ENCODE measurements at places on chromosomes 7 and 10.

- no peak for DNase-seq
Observed at GRCh38 chr10:78584681-78585080, 484.1 kb upstream of the ZMIZ1 start.

- no peak for DNase-seq
Observed at GRCh38 chr7:71547426-71547825, 415.5 kb downstream of the GALNT17 start.

DNA sequence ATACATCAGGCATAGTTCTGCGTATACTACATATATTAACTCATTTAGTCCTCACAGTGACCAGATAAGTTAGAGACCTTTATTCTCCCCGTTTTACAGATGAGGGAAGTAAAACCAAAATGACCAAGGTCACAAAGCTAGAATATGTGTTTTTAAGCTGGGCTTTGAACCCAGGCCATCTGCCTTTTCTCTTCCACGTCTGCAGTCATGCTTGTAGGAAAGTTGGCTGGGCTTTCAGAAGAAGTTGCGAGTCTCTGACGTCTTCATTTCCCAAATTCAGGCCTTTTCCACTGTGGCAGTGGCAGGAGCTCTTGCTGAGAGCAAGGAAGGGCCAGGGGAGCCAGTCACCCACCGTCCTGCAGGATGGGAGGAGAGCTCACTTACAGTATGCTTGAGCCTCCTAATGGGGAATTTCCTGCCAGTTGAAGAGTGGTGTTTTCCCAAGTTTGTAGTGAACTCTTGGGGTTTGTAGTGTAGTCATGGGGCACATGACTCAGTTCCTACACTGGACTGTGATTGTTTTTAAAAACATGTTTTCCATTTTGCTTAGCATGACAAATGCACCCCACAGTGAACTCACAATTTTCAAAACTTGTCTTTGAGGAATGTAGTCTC lies 34.2 kb downstream of the CYP17A1 start:
- DNase-seq = no peak

DNA sequence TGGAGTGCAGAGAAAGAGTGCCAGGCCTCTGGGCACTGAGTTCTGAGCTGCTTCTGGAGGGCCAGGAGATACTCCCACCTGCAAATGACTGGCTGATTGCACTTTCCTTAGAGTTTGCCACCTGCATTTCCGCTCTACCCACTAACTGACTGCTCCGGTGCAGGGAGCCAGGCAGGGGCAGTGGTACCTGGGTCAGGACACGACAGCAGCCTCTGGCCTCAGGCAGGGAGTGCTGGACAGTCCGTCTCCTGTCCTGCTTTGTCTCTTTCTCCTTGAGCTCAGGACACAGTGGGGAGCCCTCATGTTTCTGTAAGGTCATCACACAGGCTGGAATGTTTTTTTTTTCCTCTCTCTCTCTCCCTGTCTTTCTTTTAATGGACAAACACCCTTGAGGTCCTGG lies 252.0 kb downstream of the DPP6 start:
- DNase-seq = no peak

- DNase-seq = no peak
Observed at GRCh38 chr10:123640016-123640535, 26.1 kb upstream of the GPR26 start.

DNA sequence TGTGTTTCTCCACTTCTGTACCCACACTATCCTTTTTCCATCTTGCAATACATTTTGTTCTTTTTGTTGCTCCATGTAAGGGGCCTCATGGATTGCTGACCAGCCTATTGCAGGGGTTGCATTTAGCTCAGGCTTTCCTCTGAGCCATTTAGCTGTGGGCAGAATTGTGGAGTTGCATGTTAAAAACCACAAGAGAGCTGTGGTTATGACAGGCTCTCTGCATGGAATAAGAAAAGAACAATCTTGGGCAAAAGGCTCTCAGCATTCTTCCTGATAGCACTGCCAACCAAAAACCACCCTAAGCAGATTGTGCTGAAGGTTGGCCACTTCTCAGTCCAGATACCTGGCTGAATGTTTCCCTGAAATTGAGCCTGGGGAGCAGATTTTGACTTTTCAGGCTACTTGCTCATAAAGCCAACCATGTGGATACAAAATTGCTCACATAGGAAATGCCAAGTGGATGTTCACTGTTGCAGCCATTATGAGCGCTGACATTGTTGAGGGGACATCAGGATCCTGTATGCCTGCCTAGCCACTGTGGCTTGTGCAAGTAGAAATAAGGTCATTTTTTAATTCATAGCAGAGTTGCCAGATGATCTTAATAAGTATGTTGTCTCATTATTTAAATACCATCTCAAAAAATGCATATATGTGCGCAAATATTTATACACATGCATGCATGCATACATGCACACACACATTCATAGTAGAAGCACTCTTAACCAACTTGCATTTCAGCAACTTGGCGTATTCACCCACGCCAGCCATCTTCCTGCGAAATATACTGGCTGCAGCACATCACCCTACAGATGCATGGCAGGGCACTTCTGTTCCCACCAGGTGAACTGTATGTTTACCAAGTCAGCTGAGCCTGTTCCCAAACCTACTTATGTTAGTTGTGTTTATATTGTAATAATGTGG lies 695.4 kb downstream of the LRMDA start:
- peak; percentile 66 for DNase-seq

- DNase-seq = no peak
Observed at GRCh38 chr10:4329225-4329624, 496.8 kb upstream of the AKR1E2 start.

GRCh38 chr10:43055991-43056567 lies 20.8 kb upstream of the RET start:
- DNase-seq = no peak

DNA sequence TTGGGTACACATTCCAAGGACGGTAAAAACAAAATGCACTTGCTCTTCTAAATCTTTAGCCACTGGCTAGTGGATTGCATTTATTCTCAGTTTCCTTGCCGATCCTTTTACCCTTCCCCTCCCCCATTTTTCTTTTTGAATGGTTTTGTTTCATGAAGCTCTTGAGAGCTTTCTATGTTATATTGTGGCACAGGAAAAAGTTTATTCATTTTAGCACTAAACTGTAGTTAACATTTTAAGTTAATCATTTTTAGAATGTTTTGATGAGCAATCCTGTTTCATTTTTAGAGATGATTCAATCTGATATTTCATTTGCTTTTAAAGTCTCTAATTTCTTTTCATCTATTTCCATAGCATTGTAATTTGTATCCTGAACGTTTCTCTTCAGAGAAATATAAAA lies 24.0 kb downstream of the ZEB1 start:
- no peak for DNase-seq

- no peak for DNase-seq
Observed at GRCh38 chr10:26357203-26357602, 80.9 kb upstream of the APBB1IP start.

DNA sequence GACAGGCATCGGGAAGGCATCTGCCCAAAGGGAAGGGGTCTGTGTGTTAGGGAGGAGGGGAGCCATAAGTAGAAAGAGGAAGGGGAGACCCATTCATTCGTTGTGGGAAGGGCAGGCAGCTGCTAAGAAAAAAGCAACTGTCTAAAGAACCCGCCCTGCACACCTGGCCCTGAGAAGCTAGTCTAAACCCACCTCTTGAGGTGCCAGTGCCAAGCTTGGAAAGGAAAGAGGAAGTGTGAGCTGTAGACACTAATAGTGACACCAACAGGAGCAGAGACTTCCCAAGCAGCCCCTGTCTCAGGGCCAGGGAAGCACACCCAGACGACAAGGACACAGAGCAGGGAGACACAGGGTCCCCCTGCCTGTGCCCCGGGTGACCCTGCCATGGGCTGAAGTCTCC lies 40.8 kb upstream of the PRSS58 start:
- DNase-seq = no peak

DNA sequence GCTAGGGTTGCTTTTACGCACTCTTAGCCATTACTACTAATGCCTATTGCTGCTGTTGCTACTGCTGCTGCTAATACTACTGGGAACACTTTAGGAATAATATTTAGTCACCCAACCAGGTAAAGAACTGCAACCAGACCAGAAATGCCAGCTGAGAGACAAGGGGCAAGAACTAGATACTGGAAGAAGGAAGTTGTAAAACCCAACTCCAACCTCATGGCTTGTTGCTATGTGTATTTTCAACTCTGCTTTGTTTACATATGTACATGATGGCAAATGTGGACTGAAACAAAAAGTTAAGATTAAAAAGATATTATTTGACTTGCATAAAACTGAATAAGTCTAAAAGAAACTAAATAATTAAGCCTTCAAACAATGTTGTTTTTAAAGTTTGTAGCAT lies 177.7 kb downstream of the GNAT3 start:
- DNase-seq = no peak

DNA sequence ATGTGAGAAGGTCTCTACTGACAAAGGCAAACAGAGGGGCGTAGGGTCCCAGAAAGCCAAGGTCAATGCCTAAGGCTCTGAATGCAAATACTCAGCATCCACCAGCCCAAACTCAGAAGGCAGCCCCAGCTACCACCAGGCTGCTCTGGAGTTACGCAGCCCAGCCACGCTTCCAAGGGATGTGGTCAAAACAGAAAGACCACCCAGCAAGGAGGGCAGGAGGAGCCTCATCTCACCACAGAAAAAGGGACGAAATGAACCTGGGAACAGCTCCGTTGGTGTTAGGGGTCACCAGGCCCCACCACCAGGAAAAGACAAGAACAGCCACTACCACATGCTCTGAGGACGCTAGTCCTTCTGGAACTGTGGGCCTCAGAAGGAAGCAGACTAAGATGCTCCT lies 65.1 kb downstream of the CTBP2 start:
- no peak for DNase-seq

GRCh38 chr7:157461573-157462418 lies 125.0 kb downstream of the DNAJB6 start:
- no peak for DNase-seq

DNA sequence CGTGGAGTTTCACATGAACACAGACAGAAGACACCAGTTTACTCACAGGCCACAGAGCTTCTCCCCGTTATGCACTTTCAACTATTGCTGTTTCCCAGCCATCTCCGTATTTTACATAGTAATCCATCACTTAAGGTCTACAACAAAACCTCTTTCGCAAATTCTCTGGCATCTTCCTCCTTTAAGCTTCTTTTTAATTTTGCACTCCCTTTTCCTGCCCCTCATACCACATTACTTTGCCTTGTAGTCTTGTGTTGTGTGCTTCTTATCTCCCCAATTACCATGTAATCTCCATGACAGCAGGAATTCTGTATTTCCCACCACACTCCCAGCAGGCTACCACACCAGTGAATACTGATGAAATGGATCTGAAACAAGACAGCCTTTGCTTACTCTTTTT lies 87.3 kb downstream of the ODAD2 start:
- no peak for DNase-seq

- DNase-seq = no peak
Observed at GRCh38 chr7:131425992-131426391, 98.3 kb downstream of the MKLN1 start.

DNA sequence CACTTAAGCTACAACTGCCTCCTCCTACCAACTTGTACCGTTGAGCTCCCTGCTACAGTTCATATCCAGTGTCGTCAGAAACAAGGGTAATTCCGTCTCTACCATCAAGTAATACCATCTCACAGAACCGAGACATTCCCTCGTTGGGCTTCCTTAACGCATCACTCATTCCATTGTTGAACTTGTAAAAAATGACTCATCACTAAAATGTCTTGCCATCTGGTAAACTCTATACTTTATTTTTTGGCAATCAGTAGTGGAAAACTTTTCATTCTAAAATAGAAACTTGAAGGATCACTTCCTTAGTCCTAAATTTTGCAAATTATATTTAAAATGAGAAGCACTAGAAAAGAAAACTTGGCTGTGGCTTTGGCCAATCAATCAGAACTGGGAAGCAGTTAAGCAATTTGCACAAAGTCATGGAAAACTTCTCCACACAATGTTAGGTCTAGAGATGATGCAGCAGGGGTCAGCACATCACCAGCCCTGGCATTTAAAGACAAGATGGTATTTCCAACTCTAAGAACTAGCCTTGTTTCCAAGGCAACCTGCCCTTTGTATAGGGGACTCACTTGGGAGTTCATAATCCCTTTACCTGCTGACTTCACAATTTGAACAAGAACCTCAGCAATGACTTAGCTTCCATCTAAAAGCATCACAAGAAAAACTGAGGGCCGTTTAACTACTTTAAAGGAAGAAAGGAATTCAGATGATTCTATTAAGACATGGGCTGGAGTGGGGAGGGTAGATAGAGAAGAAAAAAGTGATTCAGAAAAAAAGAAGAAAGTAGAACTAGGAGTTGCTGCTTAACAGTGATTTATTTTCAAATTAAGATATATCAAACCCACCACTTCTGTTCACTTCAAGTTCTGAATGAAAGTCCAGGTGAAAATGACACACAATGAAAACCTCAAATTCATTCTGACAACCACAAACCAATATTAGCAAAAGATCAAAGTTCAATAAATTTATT lies 288.1 kb downstream of the PARD3 start:
- DNase-seq = no peak

DNA sequence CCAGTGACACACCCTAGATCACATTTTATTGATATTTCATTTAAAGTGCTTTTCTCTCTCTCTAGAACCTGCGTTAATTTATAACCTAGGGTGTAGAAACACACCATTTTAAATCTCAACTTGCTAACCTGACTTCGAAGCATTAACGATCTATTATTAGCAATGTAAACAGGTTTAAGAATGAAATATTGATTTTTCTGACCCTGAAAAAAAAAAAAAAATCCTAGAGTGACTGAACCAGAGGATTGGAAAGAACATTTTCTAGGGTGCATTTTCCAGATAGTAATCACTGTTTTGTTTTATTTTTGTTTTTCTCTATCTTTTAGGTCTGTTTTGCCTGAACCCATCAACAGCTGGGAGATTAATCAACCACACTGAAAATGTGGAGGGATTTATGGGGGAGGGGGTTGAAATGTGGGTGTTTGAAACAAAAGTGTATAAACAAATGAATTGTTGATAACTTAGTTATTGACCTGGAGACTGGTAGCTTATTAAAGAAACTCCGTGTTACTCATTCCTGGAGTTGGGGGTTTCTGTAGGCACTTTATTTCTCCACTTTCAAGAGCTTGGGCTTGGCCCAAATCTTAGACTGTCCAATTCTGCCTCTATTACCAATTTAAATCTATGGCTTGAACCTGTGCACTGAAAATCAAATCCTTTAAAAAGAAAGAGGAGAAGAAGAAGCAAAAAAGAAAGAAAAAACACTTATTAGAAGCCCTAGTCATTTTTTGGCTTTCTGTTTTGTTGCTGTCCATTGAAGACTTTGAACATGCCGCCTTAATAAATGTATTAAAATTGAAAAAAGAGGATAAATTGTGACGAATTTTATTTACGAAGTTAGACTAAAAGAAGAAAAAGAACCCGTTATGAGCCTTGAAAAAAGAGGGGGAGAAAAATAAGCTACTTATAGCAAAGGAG lies 2.8 kb downstream of the HOXA2 start:
- DNase-seq = no peak

GRCh38 chr10:61110936-61111335 lies 167.0 kb upstream of the RHOBTB1 start:
- no peak for DNase-seq

GRCh38 chr7:727104-727805 lies at the start of gene PRKAR1B:
Gene PRKAR1B, minus strand, starts transcription at chr7:727281. Its CDS starts 15,776 bp downstream, at chr7:711505.
- no peak for DNase-seq

Data from cerebellar nuclear complex (tissue), 1 donor.